ENCODE measurements at places on chromosomes 13 and 19.

DNA sequence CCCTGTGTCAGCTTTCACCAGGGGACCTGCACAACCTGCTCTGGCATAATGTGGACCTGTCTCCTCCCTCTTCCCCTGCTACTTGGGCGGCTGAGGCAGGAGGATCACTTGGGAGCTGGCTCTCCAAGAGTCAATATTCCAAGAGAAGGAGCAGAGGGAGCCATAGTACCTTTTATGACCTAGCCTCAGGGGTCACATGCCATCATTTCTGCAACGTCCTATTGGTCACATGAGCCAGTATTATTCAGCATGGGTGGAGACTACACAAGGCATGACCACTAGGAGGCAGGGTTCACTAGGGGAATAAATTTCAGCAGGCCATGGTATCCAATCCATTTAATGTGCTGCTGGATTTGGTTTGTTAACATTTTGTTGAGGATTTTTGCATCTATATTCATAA is 12.0 kb upstream of the SHFL start:
- H3K4me1 ChIP-seq, result no peaks in the 10 kb centered on the region
- peaks cover 61% of the 10 kb centered on the region for H3K27me3 ChIP-seq
- no peak overlapping the region for H3K27ac ChIP-seq
- no peak overlapping the region for H3K4me3 ChIP-seq
- no peaks in the 10 kb centered on the region for H3K36me3 ChIP-seq
- DNase-seq, result peak; percentile 60

DNA sequence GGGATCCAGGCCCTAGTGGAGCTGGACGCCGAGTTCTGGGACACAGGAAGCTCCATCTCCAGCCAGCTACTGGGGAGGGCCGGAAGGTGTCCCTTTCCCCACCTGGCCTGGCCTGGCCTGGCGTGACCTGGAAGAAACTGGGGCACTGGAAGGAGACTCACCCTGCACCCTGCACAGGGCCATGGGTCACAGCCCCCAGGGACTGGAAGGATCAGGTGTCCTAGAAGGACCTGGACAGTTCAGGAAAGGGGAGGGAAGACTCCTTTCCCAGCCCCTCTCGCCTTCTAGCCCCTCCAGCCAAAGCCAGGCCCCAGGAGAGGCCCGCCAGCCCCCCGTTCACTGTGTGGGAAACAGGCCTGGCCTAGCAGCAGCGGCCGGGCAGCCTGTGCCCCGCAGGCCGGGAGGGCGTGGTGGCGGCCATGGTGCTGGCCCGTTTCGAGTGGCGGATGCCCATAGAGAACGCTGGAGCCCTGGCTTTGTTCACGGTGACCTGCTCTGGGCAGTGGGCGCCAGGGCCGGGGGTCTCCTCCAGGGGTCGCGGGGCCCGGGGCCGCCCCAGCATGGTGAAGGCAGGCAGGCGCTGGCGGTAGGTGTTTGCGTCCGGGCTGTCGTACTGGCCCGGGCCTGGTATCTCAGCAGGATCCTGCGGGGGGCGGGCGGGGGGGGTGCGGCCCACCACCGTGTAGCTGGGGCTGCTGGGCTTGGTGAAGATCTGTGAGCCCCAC is 2.8 kb upstream of the SHC2 start:
- no peaks in the 10 kb centered on the region for H3K36me3 ChIP-seq
- DNase-seq, result no peak
- no peaks in the 10 kb centered on the region for H3K27me3 ChIP-seq

DNA sequence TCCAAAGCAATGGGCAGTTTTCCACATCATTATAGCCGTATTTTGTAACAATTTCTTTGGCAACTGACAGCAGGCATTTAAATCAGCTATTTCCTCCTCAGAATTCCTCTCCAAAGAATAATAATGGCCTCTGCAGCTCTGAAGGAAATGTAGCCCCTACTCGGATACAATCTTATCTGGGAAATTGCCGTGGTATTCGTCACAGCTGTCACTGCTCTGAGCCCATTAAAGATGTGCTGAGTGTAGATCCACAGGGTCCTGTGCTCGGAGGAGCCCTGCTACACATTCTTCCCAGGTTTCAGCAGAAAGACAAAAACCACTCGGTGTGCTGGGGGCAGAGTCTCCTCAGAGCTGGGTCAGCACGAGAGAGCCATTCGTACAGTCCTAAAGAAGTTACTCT is 33.1 kb downstream of the MZT1 start:
- H3K36me3 ChIP-seq, result no peaks in the 10 kb centered on the region
- peaks cover 62% of the 10 kb centered on the region for H3K27me3 ChIP-seq
- H3K4me3 ChIP-seq, result no peak overlapping the region
- H3K4me1 ChIP-seq, result no peaks in the 10 kb centered on the region
- H3K27ac ChIP-seq, result no peak overlapping the region
- no peak for DNase-seq

- H3K27me3 ChIP-seq, result no peaks in the 10 kb centered on the region
- H3K4me1 ChIP-seq, result peaks cover 25% of the 10 kb centered on the region
- H3K36me3 ChIP-seq, result peaks cover 11% of the 10 kb centered on the region
- no peak overlapping the region for H3K27ac ChIP-seq
These were observed 11.1 kb upstream of the CEACAM16 start for GRCh38 chr19:44687888-44688287.

DNA sequence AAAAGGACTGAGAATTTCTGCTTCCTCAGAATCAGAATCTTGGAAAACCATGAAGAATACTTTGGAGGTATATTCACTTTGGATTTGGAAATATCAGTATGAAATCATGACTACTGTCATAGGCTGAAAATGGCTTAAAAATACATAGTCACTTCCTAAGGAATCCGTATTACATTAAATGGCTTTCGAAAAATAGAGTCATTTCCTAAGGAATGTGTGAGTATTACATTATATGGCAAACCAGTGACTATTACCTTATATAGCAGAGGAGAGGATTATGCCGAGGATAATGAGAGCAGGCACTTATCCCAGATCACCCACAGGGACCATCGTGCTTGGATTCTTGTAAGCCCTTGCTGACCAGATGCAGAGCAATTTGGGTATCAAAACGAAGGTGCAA is 1471.8 kb downstream of the EFNB2 start:
- no peak overlapping the region for H3K4me3 ChIP-seq
- no peaks in the 10 kb centered on the region for H3K36me3 ChIP-seq
- H3K27me3 ChIP-seq, result no peaks in the 10 kb centered on the region
- no peak for DNase-seq
- no peaks in the 10 kb centered on the region for H3K4me1 ChIP-seq

GRCh38 chr13:44326961-44327360 is 46.7 kb upstream of the SERP2 start:
- H3K4me1 ChIP-seq, result peaks cover 5% of the 10 kb centered on the region
- no peak overlapping the region for H3K4me3 ChIP-seq
- H3K36me3 ChIP-seq, result no peaks in the 10 kb centered on the region
- no peaks in the 10 kb centered on the region for H3K27me3 ChIP-seq

- H3K27me3 ChIP-seq, result no peaks in the 10 kb centered on the region
- H3K27ac ChIP-seq, result peak overlapping the region; percentile 9
- peak; percentile 87 for DNase-seq
- no peaks in the 10 kb centered on the region for H3K36me3 ChIP-seq
These were observed 11.3 kb downstream of the GTPBP3 start for GRCh38 chr19:17348700-17349099.

All from MCF 10A (cell line).